ENCODE measurements at places on chromosomes 16 and 17.

- DNase-seq: no peak
These were observed 440.5 kb downstream of the GRIN2A start for GRCh38 chr16:9741776-9742175.

DNA sequence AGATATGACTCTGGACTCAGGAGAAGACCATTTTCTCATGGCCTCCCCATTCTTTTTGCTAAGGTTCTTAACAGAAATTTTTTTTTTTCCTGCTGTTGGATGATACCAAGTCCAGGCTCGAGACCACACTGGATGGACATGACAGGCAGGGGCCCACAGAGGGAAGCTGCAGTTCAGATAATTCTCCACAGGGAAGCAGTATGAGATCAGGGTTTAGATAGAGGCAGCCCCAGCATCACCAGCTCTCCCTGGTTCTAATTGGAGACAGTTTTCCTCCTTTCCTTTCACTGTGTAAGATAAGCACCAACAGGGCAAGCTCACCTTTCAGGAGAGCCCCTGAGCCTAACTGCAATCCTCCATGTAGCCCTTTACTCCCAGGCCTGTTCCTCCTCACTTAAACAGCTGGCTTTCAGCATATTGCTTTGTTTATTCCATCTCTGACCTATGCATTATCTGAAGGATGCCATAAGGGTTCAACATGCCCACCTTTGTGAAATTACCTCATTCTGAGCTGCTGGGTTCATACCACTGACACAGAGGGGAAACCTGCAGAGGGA lies 108.1 kb downstream of the SNX11 start:
- no peak for DNase-seq

- DNase-seq: no peak
These were observed 89.3 kb upstream of the GSE1 start for GRCh38 chr16:85523602-85524364.

DNA sequence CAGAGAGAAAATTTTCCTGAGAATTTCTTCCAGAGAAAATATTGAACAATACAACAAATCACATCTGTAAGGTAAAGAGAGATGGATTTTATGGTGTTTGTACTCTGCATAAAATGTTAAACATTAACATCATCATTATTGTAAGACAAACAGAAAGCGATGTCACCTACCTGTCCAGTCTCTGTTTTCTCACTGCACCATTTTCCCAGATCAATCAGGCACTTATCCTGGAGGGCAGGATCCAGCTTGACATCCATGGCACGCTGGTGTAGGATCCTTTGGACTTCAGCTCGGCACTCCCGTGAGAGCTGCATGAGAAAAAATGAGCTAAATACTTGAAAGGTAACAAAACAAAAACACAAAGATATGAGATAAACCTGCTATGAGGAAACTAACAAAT lies 55.9 kb upstream of the CLEC18B start:
- DNase-seq: no peak

DNA sequence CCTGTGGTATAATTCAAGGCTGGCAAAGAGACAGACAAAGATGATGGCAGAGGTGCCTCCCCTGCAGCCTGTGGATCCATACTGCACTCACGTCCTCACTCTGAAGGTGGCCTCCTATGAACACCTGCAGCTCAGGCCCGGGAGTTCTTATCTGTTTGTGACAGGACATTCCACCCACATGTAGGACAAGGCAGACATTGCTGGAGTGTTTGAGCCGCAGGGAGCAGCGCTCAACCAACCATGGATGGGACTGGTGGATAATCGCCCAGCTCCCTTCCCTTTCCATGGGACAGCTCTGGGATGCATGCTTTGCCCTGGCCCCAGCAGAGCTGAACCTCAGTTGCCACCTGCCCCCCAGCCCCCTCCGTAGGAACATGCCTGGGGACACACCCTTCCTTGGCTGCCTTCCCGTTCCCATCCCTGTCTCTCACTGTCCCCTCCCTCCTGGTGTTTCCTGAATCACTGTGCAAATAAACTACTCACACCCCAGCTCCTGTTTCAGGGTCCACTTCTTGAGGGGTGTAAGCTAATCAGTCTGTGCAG lies 22.2 kb downstream of the ITPRIPL2 start:
- DNase-seq: no peak

GRCh38 chr17:5823219-5823618 lies 238.9 kb upstream of the NLRP1 start:
- no peak for DNase-seq

DNA sequence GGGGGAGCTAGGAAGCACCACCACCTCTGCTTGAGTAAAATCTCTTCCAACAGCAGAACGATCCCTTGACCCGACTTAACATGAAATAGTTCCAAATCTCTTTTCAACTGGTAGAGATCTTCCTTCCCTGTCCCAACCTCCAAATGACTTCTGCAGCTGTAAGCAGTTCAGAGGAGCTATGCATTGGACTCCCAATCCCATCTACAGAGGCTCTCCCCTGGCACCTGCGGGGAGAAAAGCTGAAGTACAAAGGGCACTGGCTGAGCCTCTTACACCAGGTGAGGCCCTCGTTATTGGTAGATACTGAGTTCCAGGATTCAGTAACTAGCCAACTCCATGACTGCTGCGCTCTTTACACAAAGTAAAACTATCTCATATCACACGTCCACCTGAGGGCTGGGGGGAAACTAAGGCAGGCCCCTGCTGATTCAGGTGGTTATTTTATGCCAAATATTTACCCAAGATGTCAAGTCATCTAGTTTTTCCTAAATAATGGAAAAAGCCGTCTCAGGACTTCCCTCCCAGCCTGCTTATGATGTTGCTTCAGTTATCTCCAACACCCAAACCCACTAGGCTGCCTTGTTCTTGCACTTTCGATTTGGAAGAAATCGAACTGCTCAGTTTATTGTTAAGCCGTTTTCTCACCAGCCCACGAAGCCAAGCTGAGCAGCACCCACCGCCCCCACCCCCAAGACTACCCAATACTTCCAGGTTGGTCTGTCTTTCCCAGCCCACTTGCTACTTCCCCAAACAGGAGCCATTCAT lies 3.2 kb downstream of the ACTG1 start:
- no peak for DNase-seq

DNA sequence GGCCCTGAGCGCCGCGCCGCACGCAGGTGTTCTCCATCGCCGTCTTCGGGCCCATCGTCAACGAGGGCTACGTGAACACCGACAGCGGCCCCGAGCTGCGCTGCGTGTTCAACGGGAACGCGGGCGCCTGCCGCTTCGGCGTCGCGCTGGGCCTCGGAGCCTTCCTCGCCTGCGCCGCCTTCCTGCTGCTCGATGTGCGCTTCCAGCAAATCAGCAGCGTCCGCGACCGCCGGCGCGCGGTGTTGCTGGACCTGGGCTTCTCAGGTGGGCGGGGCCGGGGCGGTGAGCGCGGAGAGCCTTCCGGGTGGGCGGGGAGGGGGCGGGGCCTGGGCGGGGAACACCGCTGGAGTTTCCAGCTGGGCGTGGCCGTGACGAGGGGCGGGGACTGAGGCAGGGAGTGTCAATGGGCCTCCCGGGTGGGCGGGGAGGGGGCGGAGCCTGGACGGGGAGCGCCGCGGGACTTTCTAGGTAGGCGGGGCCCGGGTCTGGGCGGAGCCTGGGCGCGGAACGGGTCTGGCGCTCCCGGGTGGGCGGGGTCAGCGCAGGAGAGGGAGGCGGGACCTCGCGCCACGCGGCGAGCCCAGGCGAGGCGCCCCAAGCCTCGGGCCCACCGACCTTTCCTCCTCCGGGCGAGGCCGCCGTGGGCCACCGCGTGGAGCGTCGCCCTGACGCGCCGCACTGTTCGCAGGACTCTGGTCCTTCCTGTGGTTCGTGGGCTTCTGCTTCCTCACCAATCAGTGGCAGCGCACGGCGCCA lies 2.4 kb downstream of the SYNGR3 start:
- DNase-seq: peak; percentile 98

- DNase-seq: no peak
These were observed 2.6 kb downstream of the RIPOR1 start for GRCh38 chr16:67531247-67531646.

- no peak for DNase-seq
These were observed 177.8 kb upstream of the TBX2 start for GRCh38 chr17:61221597-61222471.

DNA sequence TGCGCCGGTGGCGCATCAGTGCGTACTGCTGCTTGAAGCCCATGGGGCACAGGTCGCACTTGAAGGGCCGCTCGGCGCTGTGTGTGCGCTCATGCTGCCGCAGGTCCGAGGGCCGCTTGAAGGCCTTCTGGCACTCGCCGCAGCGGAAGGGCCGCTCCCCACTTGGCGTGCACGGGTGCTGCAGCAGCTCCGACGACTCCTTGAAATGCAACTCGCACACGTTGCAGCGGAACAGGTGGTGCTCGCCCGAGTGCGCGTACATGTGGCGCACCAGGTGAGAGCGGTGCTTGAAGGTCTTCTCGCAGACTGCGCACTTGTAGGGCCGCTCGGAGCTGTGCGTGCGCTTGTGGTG lies 3.3 kb downstream of the ZNF319 start:
- DNase-seq: no peak

DNA sequence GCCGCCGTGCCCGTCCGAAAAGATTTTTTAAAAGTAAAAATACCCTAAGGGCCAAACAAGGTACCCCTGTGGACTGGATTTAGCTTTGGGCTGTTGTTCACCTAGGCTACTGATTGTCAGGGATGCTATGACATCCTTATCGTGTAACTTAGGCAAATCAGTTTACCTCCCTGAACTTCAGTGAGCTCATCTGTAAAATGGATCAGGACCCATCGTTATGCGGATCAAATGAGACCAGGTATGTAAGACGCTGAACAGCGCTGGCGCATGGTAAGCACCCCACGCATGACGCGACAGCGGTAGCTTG lies 658 bp upstream of the ZNF771 start:
- no peak for DNase-seq

GRCh38 chr17:77755410-77755963 lies 203.0 kb upstream of the TNRC6C start:
- no peak for DNase-seq
